ENCODE measurements at places on chromosomes 11 and 22.

- no peak for DNase-seq
Observed at GRCh38 chr11:67367761-67368227, 5.6 kb downstream of the CLCF1 start.

DNA sequence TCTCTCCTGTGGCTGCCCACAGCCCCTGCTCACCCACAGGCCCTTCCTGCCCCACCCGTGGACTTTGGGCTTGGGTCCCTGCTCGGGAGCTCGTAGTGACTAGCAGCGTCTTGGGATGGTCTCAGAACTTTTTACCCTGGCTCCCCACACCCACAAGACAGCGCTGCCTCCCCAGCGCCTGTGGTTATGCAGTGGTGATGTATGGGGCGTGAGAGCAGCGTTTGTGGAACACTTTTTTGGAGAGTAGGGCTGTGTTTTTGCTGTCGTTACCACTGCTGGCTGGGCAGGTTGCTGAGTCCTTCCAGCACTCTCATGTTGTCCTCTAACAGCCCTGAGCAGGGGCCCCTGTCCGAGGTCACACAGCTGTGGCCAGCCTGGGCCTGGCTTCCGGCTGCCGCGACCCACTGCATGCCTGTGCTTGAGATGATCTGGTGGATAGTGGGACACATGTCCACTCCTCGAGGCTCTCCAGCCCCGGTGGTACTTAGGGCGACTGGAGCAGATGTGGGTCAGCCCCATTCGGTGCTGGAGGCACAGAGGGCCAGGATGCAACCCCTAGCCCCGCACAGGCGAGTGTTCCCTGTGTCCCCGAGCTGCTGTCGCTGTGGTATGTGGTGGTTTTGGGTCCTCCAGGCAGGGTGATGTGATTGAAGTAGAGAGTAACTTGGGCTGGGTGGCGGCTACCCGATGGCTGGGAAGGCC is 7.1 kb upstream of the GRAMD4 start:
- no peak for DNase-seq

DNA sequence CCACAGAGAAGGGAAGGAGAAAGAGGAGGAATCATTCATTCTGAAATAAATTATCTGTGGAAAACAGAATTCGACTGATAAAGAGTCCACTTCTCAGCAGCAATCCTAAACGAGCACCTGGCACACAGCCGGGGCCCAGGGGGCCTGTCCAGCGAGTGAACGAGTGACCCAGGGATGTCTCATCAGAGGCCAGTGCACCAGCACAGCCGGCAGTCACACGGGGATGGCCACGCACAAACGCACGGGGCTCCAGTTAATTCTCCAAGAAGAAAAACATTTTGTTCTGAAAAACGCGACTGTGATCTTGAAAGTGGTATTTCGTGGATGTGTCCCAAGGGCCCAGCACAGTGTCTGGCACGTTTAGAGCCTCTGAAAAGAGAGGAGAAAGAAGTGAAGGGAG is 154.6 kb downstream of the BRD1 start:
- no peak for DNase-seq

DNA sequence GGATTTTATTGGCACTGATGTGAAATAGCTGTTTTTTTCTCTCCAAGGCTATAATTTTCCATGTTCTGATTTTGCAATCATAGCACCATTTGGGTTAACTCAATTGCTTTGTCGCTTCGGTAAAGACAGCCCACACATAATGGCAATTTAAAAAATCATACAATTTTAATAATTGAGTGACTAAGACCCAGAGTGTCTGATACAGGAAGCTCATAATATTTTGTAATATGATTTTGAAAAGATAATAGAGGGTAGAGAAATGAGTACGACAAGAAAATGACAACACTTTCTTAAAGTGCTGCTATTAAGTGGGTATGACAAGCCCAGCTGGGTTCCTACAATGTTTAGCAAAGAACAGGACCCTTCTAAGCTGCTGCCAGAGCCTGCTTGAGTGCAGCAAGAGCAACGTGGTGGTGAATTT is 439.1 kb downstream of the METTL15 start:
- no peak for DNase-seq

DNA sequence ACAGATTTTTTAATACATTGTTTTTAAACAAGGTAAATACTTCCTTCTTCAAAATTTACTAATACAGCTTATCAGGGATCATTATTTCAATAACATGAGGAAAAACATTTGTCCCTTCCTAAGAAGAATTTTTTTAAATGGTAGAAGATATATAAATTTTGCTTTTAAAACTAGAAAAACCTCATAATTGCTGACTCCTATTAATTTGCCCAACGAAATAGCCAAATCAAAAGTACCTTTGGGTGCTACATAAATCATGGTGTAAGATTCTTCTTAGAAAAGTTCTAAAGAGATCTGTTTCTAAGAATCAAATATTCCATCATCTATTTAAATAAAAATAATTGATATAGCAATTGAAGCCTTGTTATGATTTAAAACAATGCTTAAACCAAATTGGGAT is 54.9 kb downstream of the CEP57 start:
- DNase-seq: no peak

Measured in fibroblast of skin of scalp (primary cell).